ENCODE measurements at places on chromosomes 11 and 22. TPM values are rescaled to one million over a fixed set of nuclear protein-coding genes. Genes with fewer than 3 reads are reported as not detected.

GRCh38 chr22:40727070-40727963, 48.0 kb downstream of the MCHR1 start:
- H3K27ac ChIP-seq = peak overlapping the region; percentile 84
- peaks cover 4% of the 10 kb centered on the region for H3K36me3 ChIP-seq
- H3K27me3 ChIP-seq = no peaks in the 10 kb centered on the region
- H3K4me3 ChIP-seq = peak overlapping the region; percentile 65
- peak; percentile 36 for DNase-seq
- peaks cover 40% of the 10 kb centered on the region for H3K4me1 ChIP-seq

DNA sequence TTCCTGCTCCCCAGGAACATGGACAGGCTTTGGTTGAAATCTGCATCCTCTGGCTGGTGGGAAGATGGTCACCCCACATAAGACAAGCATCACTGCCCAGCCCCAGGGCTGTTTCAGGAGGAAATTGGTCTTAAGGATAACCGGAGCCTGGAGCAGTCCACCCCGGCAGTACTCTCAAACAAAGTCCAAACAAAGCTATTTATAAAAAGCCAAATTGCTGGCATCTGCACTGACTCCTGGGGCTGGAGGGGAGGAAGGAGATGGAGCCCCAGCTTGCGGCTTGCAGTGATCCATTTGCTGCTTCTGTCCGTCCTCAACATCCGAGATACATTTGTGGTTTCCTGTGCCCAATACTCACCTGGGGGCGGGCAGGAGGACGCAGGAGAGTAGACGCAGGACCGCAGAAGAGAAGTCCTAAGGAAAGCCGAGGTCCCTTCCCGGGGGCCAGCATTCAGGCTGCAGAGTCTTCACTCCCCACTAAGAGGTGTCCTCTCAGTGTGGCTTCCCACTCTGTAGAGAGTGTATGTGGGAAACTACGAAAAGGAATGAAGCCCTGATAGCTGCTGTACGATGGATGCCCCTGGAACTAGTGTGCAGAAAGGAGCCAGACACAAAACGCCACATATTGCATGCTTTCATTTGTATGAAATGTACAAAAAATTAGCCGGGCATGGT, 107.3 kb upstream of the FGF3 start:
- DNase-seq = no peak
- H3K27ac ChIP-seq = no peak overlapping the region
- no peak overlapping the region for H3K4me3 ChIP-seq

DNA sequence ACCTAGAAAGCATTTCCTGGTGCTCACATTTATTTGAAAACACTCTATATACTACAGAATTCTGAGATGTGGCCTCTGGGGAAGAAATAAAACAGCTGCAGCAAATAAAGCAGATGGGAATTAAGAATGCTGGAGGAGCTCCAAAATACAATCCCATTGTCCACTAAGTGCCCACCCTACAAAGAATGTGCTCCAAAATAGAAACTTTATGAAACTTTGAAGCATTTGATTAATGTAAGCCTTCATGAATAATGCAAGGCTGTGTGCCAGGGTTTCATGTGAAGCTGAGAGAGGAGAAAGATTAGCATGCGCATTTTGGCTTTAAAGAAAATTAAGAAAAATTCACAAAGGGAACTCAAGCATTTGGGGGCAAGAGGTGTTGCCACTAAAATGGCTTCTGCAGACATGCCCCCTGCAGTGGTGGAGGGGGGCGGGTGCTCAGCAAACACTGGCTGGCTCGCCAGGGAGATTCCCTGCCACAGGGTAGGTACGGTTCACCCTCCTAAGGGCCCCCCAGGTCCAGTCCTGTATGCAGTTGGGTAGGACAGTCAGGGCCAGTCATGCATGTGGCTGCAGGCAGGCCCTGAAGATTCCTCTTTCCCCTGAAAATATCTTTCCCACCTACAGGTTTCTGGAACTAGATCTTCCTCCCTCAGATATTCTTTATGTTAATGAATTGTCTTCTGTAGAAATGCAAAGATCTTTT, 46.6 kb upstream of the RCN1 start:
- no peaks in the 10 kb centered on the region for H3K4me1 ChIP-seq
- H3K4me3 ChIP-seq = no peak overlapping the region
- H3K36me3 ChIP-seq = no peaks in the 10 kb centered on the region
- no peak overlapping the region for H3K27ac ChIP-seq

Gene TBX1
- total RNA-seq = not detected

- H3K4me1 ChIP-seq = peaks cover 36% of the 10 kb centered on the region
- peak overlapping the region; percentile 56 for H3K27ac ChIP-seq
- no peaks in the 10 kb centered on the region for H3K36me3 ChIP-seq
- no peak for DNase-seq
- no peaks in the 10 kb centered on the region for H3K27me3 ChIP-seq
- H3K4me3 ChIP-seq = no peak overlapping the region
Measured at GRCh38 chr22:37254867-37255233, 10.8 kb upstream of the RAC2 start.

Gene C1QTNF4
- 0.18 TPM for total RNA-seq

DNA sequence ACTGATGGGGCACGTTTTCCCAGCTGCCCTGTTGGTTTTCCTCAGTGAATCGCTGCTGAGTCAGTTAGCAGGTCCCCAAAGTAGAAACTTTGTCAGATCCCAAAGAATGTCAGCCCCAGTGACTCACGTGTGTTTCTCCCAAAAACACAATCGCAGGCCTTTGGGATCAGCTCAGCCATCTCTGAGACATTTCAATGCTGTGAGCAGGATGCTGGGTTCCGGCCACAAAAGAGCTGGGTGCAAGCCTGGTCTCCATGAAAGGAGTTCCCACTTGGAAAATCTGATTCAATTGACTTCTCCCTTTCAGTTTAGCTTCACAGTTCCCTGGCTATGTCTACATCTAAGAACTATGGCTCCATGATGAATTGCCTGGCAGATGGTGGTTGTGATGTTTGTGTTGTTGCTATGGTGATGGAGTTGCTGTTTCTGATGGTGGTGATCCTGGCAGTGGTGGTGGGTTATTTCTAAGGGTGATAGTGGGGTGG, 28.0 kb downstream of the MYEOV start:
- H3K27ac ChIP-seq = no peak overlapping the region
- DNase-seq = no peak
- no peak overlapping the region for H3K4me3 ChIP-seq
- peaks cover 11% of the 10 kb centered on the region for H3K4me1 ChIP-seq
- H3K36me3 ChIP-seq = peaks cover 2% of the 10 kb centered on the region

DNA sequence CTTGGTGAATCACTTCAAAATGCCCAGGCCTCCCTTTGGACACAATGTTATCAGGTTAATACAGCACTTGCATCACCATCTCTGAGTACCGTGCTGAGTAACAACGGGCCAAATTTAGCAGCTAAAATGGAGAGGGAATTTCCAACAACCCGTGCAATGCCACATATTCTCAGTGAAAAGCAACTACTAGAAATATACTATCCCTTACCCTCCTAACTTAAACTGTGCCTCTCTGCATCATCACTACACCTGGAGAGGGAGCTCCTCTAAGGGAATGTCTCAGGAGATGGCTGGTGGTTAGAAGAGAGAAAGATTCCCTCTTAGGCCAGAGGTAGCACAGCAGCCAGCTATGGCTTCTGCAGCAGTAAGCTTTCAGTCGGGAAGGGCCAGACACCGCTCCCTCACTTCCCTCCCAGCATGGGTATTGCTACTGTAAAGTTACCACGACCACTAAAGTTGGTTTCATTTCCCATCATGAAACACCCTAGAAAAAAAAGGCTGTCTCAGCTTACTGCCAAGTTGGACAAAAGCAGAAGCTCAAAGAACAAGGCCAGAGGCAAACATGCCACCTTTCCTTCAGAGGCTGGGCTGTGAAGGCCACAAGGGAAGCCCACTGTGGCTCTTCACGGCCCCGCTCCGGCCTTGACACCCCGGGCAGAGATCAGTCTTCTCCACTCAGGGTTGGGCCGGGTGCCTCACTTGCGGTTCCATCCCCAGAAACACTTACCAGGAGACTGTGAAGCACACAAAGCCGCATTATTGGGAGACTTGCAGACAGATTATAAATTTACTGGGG, 3.9 kb downstream of the MAML2 start:
- peak overlapping the region; percentile 86 for H3K4me3 ChIP-seq
- peak; percentile 65 for DNase-seq
- peaks cover 58% of the 10 kb centered on the region for H3K4me1 ChIP-seq

- peaks cover 1% of the 10 kb centered on the region for H3K27me3 ChIP-seq
- no peak for DNase-seq
- H3K4me1 ChIP-seq = no peaks in the 10 kb centered on the region
- no peaks in the 10 kb centered on the region for H3K36me3 ChIP-seq
- no peak overlapping the region for H3K27ac ChIP-seq
- H3K4me3 ChIP-seq = no peak overlapping the region
Measured at GRCh38 chr11:132669949-132670348, 862.4 kb downstream of the OPCML start.
